Occipital lobe (tissue), 3 donors: ENCODE measurements at places on chromosomes 3 and 15. TPM values are rescaled to one million over a fixed set of nuclear protein-coding genes. Genes with fewer than 3 reads are reported as not detected.

The SLC22A13 gene
- total RNA-seq: 0.94 TPM

The ICE2 gene
- total RNA-seq: 55.7 TPM

The CAMP gene
- not detected for total RNA-seq

The GPR62 gene
- total RNA-seq: 0.62 TPM

- DNase-seq: no peak
Measured at GRCh38 chr3:138349926-138350665, 1.7 kb downstream of the MRAS start.

GRCh38 chr3:15268033-15268631 lies 62.1 kb downstream of the CAPN7 start:
- DNase-seq: peak; percentile 65

- no peak for DNase-seq
Measured at GRCh38 chr3:13148126-13148525, 74.9 kb upstream of the IQSEC1 start.

- DNase-seq: no peak
Measured at GRCh38 chr3:4843619-4844018, 135.6 kb upstream of the BHLHE40 start.

- no peak for DNase-seq
Measured at GRCh38 chr3:177444696-177445095, 247.4 kb upstream of the TBL1XR1 start.

DNA sequence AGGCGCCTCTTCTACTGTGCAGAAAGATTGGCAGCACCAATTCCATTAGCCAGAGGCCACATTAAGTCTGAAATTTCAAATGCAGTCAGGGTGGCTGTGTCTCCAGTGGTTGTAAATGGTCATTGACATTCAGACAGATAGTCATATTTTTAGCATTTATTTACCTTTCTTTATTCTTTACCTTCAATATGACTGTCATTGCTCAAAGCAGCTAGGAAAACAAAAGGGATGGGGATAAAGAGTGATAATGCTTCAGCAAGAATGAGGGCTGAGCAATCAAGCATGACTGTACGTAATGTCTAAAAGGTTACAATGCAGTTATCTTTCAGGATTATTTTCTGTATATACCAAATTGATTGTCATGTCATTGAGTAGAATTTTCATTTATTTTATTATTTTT lies 360.4 kb downstream of the EFHB start:
- DNase-seq: no peak

- DNase-seq: no peak
Measured at GRCh38 chr15:93932164-93932776, 299.1 kb upstream of the MCTP2 start.
